Heart right ventricle (tissue), 16 donors: ENCODE measurements at places on chromosomes 12 and 14. TPM values are rescaled to one million over a fixed set of nuclear protein-coding genes. Genes with fewer than 3 reads are reported as not detected.

GRCh38 chr12:71128191-71128788, 29.5 kb downstream of the TSPAN8 start:
- H3K27me3 ChIP-seq, result no peaks in the 10 kb centered on the region
- H3K36me3 ChIP-seq, result no peaks in the 10 kb centered on the region
- no peak overlapping the region for H3K27ac ChIP-seq
- DNase-seq, result no peak
- H3K4me3 ChIP-seq, result no peak overlapping the region

GRCh38 chr12:68350753-68351152, 18.6 kb upstream of the MDM1 start:
- no peak overlapping the region for H3K27ac ChIP-seq
- H3K27me3 ChIP-seq, result peaks cover 4% of the 10 kb centered on the region
- H3K4me3 ChIP-seq, result no peak overlapping the region
- no peaks in the 10 kb centered on the region for H3K4me1 ChIP-seq

CEBPE gene
- total RNA-seq, result not detected

- H3K27me3 ChIP-seq, result no peaks in the 10 kb centered on the region
- H3K36me3 ChIP-seq, result no peaks in the 10 kb centered on the region
- no peak for DNase-seq
- no peaks in the 10 kb centered on the region for H3K4me1 ChIP-seq
These were observed 14.8 kb upstream of the GABARAPL1 start for GRCh38 chr12:10197879-10198278.

DNA sequence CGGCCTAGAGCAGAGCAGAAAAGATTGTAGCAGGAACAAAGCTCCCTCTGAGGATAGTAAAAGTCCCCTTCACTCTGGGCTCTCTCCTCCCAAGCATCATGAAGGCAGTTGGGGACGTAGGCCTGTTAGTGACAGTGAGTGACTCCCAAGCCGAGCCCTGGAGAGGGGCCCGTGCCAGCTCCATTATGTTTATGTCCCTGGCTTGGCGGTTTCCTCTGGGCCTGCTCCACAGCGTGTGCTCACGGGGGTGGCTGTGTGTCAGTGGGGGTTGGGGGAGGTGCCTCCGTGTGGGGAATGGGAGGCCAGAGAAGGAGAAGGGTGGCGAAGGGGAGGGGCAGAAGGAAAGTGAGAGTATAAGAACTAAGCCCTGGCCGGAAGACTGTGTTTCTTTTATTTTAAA, 170.0 kb upstream of the VASH1 start:
- H3K36me3 ChIP-seq, result no peaks in the 10 kb centered on the region
- H3K27ac ChIP-seq, result no peak overlapping the region
- no peaks in the 10 kb centered on the region for H3K27me3 ChIP-seq
- no peak overlapping the region for H3K4me3 ChIP-seq

GRCh38 chr12:4555804-4556203, 6.2 kb upstream of the DYRK4 start:
- no peak overlapping the region for H3K27ac ChIP-seq
- H3K36me3 ChIP-seq, result no peaks in the 10 kb centered on the region
- H3K27me3 ChIP-seq, result no peaks in the 10 kb centered on the region
- no peaks in the 10 kb centered on the region for H3K4me1 ChIP-seq
- no peak overlapping the region for H3K4me3 ChIP-seq

TRHDE gene
- 0.12 TPM for total RNA-seq

COL2A1 gene
- not detected for total RNA-seq

- H3K36me3 ChIP-seq, result no peaks in the 10 kb centered on the region
- no peaks in the 10 kb centered on the region for H3K4me1 ChIP-seq
- no peak overlapping the region for H3K27ac ChIP-seq
- H3K27me3 ChIP-seq, result no peaks in the 10 kb centered on the region
- H3K4me3 ChIP-seq, result no peak overlapping the region
- no peak for DNase-seq
These were observed 116.3 kb downstream of the SLC15A4 start for GRCh38 chr12:128707488-128707887.

- no peak for DNase-seq
- H3K27ac ChIP-seq, result no peak overlapping the region
- no peak overlapping the region for H3K4me3 ChIP-seq
- H3K4me1 ChIP-seq, result peaks cover 54% of the 10 kb centered on the region
- no peaks in the 10 kb centered on the region for H3K27me3 ChIP-seq
- H3K36me3 ChIP-seq, result no peaks in the 10 kb centered on the region
These were observed 137.0 kb downstream of the ZFP36L1 start for GRCh38 chr14:68655911-68656316.

- H3K4me1 ChIP-seq, result no peaks in the 10 kb centered on the region
- no peaks in the 10 kb centered on the region for H3K36me3 ChIP-seq
- H3K27ac ChIP-seq, result no peak overlapping the region
- no peak for DNase-seq
- H3K27me3 ChIP-seq, result peaks cover 6% of the 10 kb centered on the region
- H3K4me3 ChIP-seq, result no peak overlapping the region
These were observed 5.4 kb downstream of the DLK1 start for GRCh38 chr14:100731846-100732765.

- DNase-seq, result no peak
- H3K4me3 ChIP-seq, result no peak overlapping the region
- H3K27ac ChIP-seq, result no peak overlapping the region
- no peaks in the 10 kb centered on the region for H3K36me3 ChIP-seq
- H3K27me3 ChIP-seq, result no peaks in the 10 kb centered on the region
These were observed 462.1 kb upstream of the ATP2B1 start for GRCh38 chr12:90170740-90171139.

DNA sequence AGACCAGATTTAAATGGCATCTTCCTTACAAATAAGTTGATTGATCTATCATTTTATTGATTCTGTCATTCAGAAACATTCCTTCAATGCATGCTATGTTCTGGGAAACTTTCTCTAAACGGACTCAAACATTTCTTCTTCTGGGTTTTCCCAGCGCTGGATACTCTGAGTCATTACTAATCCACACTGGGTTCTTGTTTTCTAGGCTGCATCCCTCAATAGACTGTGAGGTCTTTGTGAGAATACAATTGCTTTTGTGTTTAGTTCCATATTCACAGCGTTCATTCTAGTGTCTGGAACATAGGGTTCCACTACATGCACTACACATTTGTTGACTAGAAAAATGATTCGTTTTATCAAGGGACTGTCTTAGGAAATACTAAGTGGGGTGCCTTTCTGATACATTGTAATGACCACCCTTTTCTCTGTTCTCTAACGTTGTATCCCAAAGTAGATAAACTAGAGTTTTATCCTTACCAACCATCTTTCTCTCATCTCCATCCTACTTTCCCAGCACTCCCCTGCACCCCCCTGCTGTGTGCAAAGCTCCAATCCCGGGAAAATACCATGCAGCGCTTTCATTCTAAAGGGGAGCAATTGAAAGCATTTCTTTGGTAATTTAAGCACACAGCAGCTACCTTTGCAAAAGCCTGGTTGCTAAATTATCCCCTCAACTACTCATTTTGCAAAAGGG, 878.7 kb downstream of the DIO2 start:
- no peak overlapping the region for H3K4me3 ChIP-seq
- H3K4me1 ChIP-seq, result no peaks in the 10 kb centered on the region
- no peak overlapping the region for H3K27ac ChIP-seq
- H3K36me3 ChIP-seq, result no peaks in the 10 kb centered on the region
- no peak for DNase-seq

DNA sequence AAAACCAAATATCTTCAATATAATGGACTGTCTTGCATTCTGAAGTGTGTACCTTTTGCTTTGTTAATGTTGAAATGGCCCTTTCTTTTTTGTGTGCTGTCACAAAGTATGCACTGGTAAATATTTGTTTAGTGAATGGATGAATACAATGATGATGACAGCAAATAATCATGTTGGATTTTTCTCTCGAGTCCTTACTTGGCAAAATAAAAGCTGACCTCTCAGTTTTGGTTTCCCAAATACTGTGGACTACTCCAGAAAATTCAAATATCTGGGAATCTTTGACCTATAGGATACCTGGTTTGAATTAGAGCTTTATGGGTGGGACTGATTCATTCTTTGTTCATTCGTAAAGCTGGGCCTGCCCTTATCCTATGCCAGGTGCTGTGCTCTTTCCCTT, 5.5 kb downstream of the UBE3B start:
- peaks cover 63% of the 10 kb centered on the region for H3K36me3 ChIP-seq
- peaks cover 16% of the 10 kb centered on the region for H3K4me1 ChIP-seq
- no peak for DNase-seq

GRCh38 chr12:13764748-13765147, 216.7 kb downstream of the GRIN2B start:
- H3K36me3 ChIP-seq, result no peaks in the 10 kb centered on the region
- H3K27me3 ChIP-seq, result no peaks in the 10 kb centered on the region

SLC35E3 gene
- 8.9 TPM for total RNA-seq

ADCY4 gene
- 23.7 TPM for total RNA-seq

- H3K27ac ChIP-seq, result peak within 1 kb of the TSS; percentile 34
- peak; percentile 58 for DNase-seq
- no peaks in the 10 kb centered on the region for H3K27me3 ChIP-seq
These were observed at the start of gene GPD1 for GRCh38 chr12:50103767-50104321. GPD1 (plus strand) TSS chr12:50104008; CDS start chr12:50104051, 43 bp downstream.

GRCh38 chr14:77037938-77038568, 9.5 kb upstream of the IRF2BPL start:
- peak overlapping the region; percentile 100 for H3K27ac ChIP-seq
- no peak for DNase-seq
- H3K27me3 ChIP-seq, result no peaks in the 10 kb centered on the region
- H3K4me1 ChIP-seq, result peaks cover 73% of the 10 kb centered on the region
- H3K36me3 ChIP-seq, result no peaks in the 10 kb centered on the region
- no peak overlapping the region for H3K4me3 ChIP-seq

SOX5 gene
- 4.1 TPM for total RNA-seq

DNA sequence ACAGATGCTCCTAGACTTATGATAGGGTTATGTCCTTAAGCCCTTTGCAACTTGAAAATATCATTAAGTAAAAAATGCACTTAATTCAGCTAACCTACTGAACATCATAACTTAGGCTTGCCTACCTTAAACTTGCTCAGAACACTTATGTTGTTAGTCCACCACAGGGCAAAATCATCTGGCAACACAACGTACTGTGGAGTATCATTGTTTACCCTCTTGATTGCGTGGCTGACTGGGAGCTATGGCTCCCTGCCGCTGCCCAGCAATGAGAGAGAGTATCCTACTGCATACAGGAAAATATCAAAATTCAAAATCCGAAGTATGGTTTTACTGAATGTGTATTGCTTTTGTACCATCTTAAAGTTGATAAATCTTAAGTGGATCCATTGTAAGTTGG, 105.5 kb downstream of the SOX5 start:
- no peak for DNase-seq
- no peak overlapping the region for H3K4me3 ChIP-seq
- H3K27ac ChIP-seq, result no peak overlapping the region
- no peaks in the 10 kb centered on the region for H3K27me3 ChIP-seq
- no peaks in the 10 kb centered on the region for H3K36me3 ChIP-seq
- H3K4me1 ChIP-seq, result no peaks in the 10 kb centered on the region

- no peaks in the 10 kb centered on the region for H3K4me1 ChIP-seq
- DNase-seq, result no peak
- H3K4me3 ChIP-seq, result no peak overlapping the region
- no peaks in the 10 kb centered on the region for H3K27me3 ChIP-seq
- H3K27ac ChIP-seq, result no peak overlapping the region
- H3K36me3 ChIP-seq, result no peaks in the 10 kb centered on the region
These were observed 312.5 kb upstream of the PDE3A start for GRCh38 chr12:20055856-20056255.

DACT1 gene
- total RNA-seq, result 5.5 TPM

DNA sequence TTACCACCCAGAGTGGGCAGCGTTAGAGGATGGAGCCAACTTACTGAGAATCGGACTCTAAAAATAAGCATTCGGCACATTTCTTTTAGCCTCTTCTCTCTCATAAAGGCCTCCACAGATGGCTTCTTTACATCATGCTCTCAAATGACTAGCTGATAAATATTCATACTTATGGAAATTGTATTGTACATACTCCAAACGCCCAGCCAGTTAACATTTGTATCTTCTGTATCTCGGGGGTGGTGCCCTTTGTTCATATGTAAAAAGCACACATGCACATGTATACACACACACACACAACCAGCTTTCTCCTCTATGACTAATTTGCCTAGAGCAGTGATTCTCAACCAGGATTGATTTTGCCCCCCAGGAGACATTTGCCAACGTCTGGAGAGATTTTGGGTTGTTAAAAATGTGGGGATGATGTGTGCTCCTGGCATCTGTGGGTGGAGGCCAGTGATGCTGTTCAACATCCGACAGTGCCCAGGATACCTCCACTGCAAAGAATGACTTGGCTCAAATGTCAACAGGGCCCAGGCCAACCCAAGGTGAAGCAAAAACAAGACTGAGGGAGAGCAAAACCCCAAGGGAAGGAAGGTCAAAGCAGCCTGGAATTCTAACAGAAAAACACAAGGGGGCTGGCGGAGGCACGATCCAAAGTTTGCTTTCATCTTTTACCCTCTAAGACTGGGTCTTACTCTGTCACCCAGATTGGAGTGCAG, 15.2 kb upstream of the CDK2AP1 start:
- no peak overlapping the region for H3K4me3 ChIP-seq
- H3K36me3 ChIP-seq, result peaks cover 4% of the 10 kb centered on the region
- no peak overlapping the region for H3K27ac ChIP-seq

DNA sequence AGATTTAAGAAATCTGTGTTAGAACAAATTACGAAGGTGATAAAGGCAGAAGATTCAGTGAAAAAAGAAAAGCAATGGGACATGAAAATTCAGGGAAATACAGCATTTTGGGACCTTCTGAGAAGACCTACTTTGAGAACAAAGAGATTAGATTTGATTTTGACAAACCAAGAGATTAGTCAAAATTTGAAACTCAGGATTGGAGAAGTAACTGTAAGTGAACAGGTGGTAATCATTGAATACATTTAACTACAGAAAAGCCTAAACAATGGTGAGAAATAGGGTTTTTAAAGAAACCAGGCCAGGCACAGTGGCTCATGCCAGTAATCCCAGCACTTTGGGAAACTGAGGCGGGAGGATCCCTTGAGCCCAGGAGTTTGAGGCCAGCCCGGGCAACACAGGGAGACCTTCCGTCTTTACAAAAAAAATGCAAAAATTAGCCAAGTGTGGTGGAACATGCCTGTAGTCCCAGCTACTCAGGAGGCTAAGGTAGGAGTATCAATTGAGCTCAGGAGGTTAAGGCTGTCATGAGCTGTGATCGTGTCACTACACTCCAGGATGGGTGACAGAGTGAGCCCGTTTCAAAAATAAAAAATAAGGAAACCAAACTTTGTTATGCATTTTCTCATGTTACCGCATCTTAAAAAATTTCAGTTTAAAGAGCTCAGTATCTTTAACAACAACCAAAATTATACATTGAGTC, 8.9 kb upstream of the SAV1 start:
- no peaks in the 10 kb centered on the region for H3K27me3 ChIP-seq
- no peaks in the 10 kb centered on the region for H3K4me1 ChIP-seq
- no peak for DNase-seq
- peak overlapping the region; percentile 48 for H3K27ac ChIP-seq
- no peak overlapping the region for H3K4me3 ChIP-seq

IKZF4 gene
- 10.1 TPM for total RNA-seq

KLHL33 gene
- total RNA-seq, result 0.32 TPM
